M059J (cell line): ENCODE measurements at places on chromosomes 4 and X. TPM values are rescaled to one million over a fixed set of nuclear protein-coding genes. Genes with fewer than 3 reads are reported as not detected.

- DNase-seq = peak; percentile 51
Observed at GRCh38 chrX:122866532-122866931, 317.5 kb upstream of the GRIA3 start.

DNA sequence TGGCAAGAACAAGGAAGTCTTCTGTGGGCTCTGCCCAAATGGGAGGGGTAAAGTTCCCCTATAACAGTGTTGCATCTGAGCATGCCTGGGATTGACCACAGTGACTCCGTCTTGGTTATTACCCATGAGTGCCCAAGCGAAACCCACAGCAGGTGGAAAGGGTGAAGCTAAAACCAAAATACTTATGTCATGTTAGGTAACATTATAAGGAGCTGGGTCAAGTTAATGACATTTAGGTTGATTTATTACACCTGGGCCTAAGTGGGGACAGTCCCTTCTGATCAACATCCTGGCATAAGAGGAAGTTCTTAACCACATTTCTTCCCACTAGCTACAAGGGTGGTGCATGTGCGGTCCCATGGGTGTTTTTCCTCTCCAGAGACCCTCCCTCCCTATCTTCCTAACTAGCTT lies 1.3 kb upstream of the ZNF732 start:
- no peak for DNase-seq

- no peak for DNase-seq
Observed at GRCh38 chr4:74375824-74376426, 11.0 kb downstream of the EREG start.

PDLIM3 gene
- total RNA-seq = 7.4 and 14.5 TPM in 2 replicates

- DNase-seq = peak; percentile 64
Observed at GRCh38 chr4:10161146-10161545, 44.5 kb upstream of the WDR1 start.

DNA sequence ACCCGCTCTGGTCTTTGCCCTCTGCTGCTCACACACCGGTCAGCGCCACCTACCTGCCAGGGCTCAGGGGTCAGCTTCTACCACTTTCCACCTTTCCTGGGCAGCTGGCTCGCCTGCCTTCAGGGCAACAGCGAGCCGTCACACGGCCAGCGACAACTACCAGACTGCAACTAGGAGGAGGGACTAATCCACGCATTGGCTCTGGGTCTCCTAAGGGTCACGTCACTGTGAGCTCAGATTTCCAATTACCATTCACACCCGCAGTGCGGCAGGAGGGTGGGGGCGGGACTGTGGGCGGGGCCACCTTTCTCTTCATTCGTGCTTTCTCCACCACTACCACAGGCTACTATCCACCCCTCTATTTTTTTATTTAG lies at the start of gene BEX5:
TSS of gene BEX5 (minus strand) at position 172 of the 374 bp plus-strand sequence. CDS start 1,712 bp downstream, outside the sequence.
- peak; percentile 72 for DNase-seq

DNA sequence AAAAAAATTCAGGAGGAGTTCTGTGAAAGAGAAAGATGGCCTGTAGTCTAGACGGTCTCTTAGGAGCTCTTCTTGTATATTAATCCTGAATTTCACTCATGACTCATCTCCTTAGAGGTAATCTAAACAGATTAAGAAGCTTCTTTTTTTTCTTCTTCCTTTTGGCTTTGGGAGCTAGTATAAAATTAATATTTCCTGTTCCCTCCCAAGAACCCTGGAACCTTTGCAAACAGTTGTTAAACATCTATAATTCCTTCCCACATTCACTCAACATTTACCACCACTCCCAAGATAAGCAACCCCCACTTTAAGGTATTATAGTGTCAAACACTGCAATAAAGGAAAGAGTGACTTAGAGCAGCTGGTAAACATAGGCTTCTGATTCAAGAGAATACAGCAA lies 146.4 kb upstream of the EDNRA start:
- DNase-seq = peak; percentile 65

DNA sequence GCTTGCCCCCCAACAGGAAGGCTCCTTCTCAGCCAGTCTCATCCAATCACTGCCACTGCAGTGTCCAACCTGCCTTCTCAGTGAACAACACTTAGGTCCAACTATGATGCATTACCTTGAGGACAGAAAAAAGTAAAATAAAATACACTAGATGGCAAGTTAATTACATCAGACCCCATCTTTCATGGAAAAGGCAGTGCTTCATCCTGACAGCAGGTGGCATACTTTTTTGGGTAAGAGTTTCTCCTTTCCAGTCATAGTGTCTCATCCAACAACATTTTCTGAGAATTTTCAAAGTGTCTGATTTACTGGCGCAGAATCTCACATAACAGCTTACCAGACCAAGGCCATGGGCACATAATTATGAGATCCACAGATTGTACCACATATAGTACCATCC lies 1742.8 kb downstream of the PCDH7 start:
- DNase-seq = no peak

DNA sequence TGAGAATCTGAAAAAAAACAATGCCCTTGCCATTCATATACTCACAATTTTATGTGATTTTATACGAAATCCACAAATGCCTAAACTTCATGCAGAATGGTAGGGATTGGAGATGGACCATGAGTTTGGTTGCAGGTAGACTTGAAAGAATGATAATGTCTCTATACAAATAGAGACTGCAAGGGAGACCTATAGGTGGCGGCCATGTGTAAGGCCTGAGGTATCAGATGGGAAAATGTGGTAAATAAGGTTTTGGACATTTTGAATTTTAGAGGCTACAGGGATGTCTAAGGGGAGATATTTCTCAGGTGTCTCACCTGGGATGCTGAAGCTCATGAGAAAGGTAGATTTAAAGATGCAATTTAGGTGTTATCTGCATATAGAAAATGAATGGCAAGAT lies 78.0 kb downstream of the GABRB1 start:
- DNase-seq = no peak
